ENCODE measurements at places on chromosomes 4 and X. TPM values are rescaled to one million over a fixed set of nuclear protein-coding genes. Genes with fewer than 3 reads are reported as not detected.
A peak's percentile ranks its signal among the peaks of the same experiment; 100 is the strongest.

GRCh38 chrX:15749642-15750610 lies 11.9 kb downstream of the CA5B start:
- H3K27me3 ChIP-seq, result no peaks in the 10 kb centered on the region
- DNase-seq, result peak; percentile 47
- H3K4me1 ChIP-seq, result peaks cover 48% of the 10 kb centered on the region

Gene ADGRG2
- total RNA-seq, result not detected

Gene NUDT10
- total RNA-seq, result 0.99 TPM

- peaks cover 31% of the 10 kb centered on the region for H3K36me3 ChIP-seq
- H3K27ac ChIP-seq, result peak overlapping the region; percentile 100
- peaks cover 63% of the 10 kb centered on the region for H3K4me1 ChIP-seq
- H3K27me3 ChIP-seq, result no peaks in the 10 kb centered on the region
- DNase-seq, result peak; percentile 40
Observed at GRCh38 chr4:139300431-139301112, 733 bp upstream of the NAA15 start.

DNA sequence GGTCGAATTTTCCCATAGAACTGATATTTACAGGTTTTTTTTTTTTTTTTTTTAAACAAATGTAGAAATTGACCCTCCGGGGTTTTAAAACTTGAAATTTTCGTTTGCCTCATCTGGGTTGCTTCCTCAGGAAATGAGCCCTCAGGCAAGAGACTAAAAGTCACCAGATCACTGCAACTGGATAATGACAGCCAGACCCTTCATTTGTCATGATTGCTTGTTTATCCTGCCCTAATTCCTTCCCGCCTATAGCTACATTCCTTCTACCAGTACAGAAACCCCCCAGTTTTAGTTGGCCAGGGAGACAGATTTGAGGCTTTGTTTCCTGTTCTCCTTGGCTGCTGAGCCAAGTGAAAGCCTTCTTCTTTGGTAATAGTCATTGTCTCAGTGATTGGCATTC lies 44.0 kb upstream of the IGFBP7 start:
- peaks cover 14% of the 10 kb centered on the region for H3K27me3 ChIP-seq
- no peak overlapping the region for H3K27ac ChIP-seq
- no peak overlapping the region for H3K4me3 ChIP-seq
- DNase-seq, result no peak

- DNase-seq, result no peak
- no peak overlapping the region for H3K4me3 ChIP-seq
- no peaks in the 10 kb centered on the region for H3K36me3 ChIP-seq
- no peaks in the 10 kb centered on the region for H3K4me1 ChIP-seq
- H3K27me3 ChIP-seq, result no peaks in the 10 kb centered on the region
- no peak overlapping the region for H3K27ac ChIP-seq
Observed at GRCh38 chr4:70236125-70236524, 6.3 kb upstream of the CSN3 start.

GRCh38 chrX:119427024-119427794 lies 28.1 kb downstream of the SLC25A43 start:
- peak overlapping the region; percentile 87 for H3K27ac ChIP-seq
- H3K27me3 ChIP-seq, result no peaks in the 10 kb centered on the region
- no peaks in the 10 kb centered on the region for H3K36me3 ChIP-seq
- H3K4me3 ChIP-seq, result peak overlapping the region; percentile 28
- H3K4me1 ChIP-seq, result peaks cover 13% of the 10 kb centered on the region

DNA sequence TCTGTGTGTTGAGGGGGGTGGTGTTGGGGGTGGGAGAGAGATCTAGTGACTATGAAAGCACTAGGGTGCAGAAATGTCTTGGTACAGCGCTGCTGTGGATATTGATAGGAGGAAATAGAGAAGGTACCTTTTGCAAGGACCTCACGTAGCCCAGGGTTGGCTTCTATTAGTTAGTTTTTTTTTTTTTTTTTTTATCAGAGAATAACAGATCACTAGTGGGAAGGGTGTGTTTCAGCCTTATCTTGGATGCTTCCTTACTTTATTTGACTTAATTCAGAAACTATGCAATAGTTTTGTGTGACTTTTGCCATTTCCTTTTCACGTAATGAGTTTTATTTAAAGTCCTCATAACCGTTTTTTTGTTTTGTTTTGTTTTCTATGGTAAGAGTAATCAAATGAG lies 16.4 kb upstream of the PGRMC2 start:
- no peaks in the 10 kb centered on the region for H3K4me1 ChIP-seq
- H3K27me3 ChIP-seq, result no peaks in the 10 kb centered on the region
- H3K27ac ChIP-seq, result no peak overlapping the region
- no peak for DNase-seq
- H3K36me3 ChIP-seq, result no peaks in the 10 kb centered on the region

- DNase-seq, result no peak
- no peaks in the 10 kb centered on the region for H3K27me3 ChIP-seq
- no peaks in the 10 kb centered on the region for H3K4me1 ChIP-seq
- H3K27ac ChIP-seq, result no peak overlapping the region
- H3K36me3 ChIP-seq, result no peaks in the 10 kb centered on the region
Observed at GRCh38 chr4:85673540-85673939, 198.6 kb downstream of the ARHGAP24 start.

DNA sequence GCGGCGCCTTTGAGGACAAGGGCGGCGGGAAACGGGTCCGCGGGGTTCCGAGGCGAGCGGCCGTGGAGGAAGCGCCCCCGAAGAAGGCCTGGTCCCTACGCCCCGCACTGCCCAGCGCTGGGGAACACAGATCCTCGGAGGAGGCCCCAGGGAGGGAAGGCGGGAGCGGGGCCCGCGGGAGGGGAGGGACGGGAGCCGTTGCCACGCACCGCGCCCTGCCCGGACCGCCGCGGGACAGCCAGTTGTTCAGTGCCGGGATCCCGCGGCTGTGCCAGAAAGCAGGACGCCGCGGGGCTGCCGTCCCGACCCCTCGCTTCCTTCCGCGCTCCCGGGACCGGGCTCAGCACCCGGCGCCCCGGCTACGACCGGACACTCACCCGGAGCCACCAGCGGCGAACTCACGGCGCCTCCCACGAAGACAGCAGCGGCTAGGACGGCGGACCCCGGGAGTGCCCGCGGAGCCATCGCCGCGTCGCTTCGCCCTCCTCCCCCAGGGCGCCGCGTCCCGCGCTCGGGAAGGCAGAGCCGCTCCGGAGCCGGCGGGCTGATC lies 278 bp downstream of the RELL1 start:
- peak overlapping the region; percentile 94 for H3K4me3 ChIP-seq
- DNase-seq, result peak; percentile 68
- peaks cover 43% of the 10 kb centered on the region for H3K4me1 ChIP-seq
- peaks cover 33% of the 10 kb centered on the region for H3K36me3 ChIP-seq
- peak overlapping the region; percentile 94 for H3K27ac ChIP-seq
- peaks cover 4% of the 10 kb centered on the region for H3K27me3 ChIP-seq

- H3K4me1 ChIP-seq, result no peaks in the 10 kb centered on the region
- H3K36me3 ChIP-seq, result no peaks in the 10 kb centered on the region
- no peak for DNase-seq
- H3K27me3 ChIP-seq, result peaks cover 16% of the 10 kb centered on the region
Observed at GRCh38 chr4:77449171-77449570, 156.4 kb upstream of the CXCL13 start.

- no peaks in the 10 kb centered on the region for H3K27me3 ChIP-seq
- peaks cover 43% of the 10 kb centered on the region for H3K4me1 ChIP-seq
- no peak overlapping the region for H3K27ac ChIP-seq
Observed at GRCh38 chr4:48109413-48110263, 24.4 kb downstream of the TXK start.

GRCh38 chr4:145545538-145546174 lies 64.0 kb downstream of the SMAD1 start:
- no peak overlapping the region for H3K4me3 ChIP-seq
- H3K27me3 ChIP-seq, result peaks cover 9% of the 10 kb centered on the region
- no peak for DNase-seq

DNA sequence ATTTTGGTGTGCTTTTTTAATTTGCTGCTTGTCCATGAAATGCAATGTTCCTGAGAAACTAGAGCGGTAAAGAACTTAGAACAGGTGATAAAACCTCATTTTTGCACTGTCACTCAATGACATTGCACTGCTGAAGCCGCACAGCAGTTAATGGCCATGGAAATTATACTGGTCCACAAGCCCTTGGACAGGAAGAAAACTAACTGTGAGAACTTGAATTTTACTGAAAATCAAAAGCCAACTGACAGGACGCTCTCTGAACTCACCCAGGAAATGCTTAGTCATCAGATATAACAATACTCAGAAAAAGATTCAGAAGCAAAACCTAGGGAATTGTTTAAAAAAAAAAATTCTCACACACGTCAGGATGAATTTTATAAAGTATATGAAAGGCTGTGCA lies 246.4 kb upstream of the SLC7A11 start:
- H3K36me3 ChIP-seq, result no peaks in the 10 kb centered on the region
- H3K27me3 ChIP-seq, result no peaks in the 10 kb centered on the region
- DNase-seq, result no peak

Gene STX18
- 21.2 TPM for total RNA-seq

- H3K27me3 ChIP-seq, result no peaks in the 10 kb centered on the region
- H3K27ac ChIP-seq, result no peak overlapping the region
- peaks cover 17% of the 10 kb centered on the region for H3K36me3 ChIP-seq
- no peak for DNase-seq
Observed at GRCh38 chr4:150801833-150802232, 213.3 kb downstream of the LRBA start.

GRCh38 chr4:89277412-89277811 lies 30.2 kb downstream of the GPRIN3 start:
- H3K27me3 ChIP-seq, result no peaks in the 10 kb centered on the region
- H3K4me3 ChIP-seq, result no peak overlapping the region
- DNase-seq, result no peak
- H3K27ac ChIP-seq, result no peak overlapping the region

- H3K4me3 ChIP-seq, result no peak overlapping the region
- peaks cover 9% of the 10 kb centered on the region for H3K4me1 ChIP-seq
- H3K27me3 ChIP-seq, result peaks cover 6% of the 10 kb centered on the region
- no peak for DNase-seq
Observed at GRCh38 chr4:7699031-7699430, 240.6 kb downstream of the AFAP1 start.

GRCh38 chrX:8027827-8028226 lies 100.6 kb upstream of the PNPLA4 start:
- DNase-seq, result no peak
- H3K27me3 ChIP-seq, result no peaks in the 10 kb centered on the region
- H3K4me1 ChIP-seq, result no peaks in the 10 kb centered on the region
- H3K27ac ChIP-seq, result no peak overlapping the region

DNA sequence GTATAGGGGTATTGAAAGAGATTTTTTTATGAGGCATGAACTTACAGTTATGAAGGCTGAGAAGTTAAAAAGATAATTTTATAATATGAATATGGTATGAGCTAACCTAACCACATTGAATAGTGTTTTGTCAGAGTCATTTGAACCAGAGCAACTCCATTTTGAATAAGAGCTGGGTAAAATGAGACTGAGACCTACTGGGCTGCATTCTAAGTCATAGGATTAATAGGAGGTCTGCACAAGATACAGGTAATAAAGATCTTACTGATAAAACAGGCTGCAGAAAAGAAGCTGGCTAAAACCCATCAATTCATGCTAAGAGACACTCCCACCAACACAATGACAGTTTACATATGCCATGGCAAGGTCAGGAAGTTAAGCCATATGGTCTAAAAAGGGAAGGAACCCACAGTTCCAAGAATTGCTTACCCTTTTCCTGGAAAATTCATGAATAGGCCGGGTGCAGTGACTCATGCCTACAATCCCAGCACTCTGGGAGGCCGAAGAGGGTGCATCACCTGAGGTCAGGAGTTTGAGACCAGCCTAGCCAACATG lies 209.2 kb downstream of the TECRL start:
- H3K4me3 ChIP-seq, result no peak overlapping the region
- no peaks in the 10 kb centered on the region for H3K27me3 ChIP-seq
- no peaks in the 10 kb centered on the region for H3K36me3 ChIP-seq
- H3K27ac ChIP-seq, result no peak overlapping the region
- H3K4me1 ChIP-seq, result no peaks in the 10 kb centered on the region

- H3K27me3 ChIP-seq, result no peaks in the 10 kb centered on the region
- H3K4me3 ChIP-seq, result no peak overlapping the region
- DNase-seq, result no peak
- H3K4me1 ChIP-seq, result peaks cover 77% of the 10 kb centered on the region
- peak overlapping the region; percentile 65 for H3K27ac ChIP-seq
- peaks cover 56% of the 10 kb centered on the region for H3K36me3 ChIP-seq
Observed at GRCh38 chr4:108031427-108032083, 41.9 kb downstream of the HADH start.

GRCh38 chr4:52713456-52713937 lies 37.7 kb downstream of the ERVMER34-1 start:
- H3K36me3 ChIP-seq, result peaks cover 47% of the 10 kb centered on the region
- H3K4me3 ChIP-seq, result peak overlapping the region; percentile 95
- no peak for DNase-seq
- H3K4me1 ChIP-seq, result peaks cover 46% of the 10 kb centered on the region
- H3K27ac ChIP-seq, result peak overlapping the region; percentile 97

- H3K4me3 ChIP-seq, result no peak overlapping the region
- H3K36me3 ChIP-seq, result no peaks in the 10 kb centered on the region
- DNase-seq, result no peak
- no peaks in the 10 kb centered on the region for H3K4me1 ChIP-seq
- peaks cover 16% of the 10 kb centered on the region for H3K27me3 ChIP-seq
Observed at GRCh38 chr4:183599284-183599683, 59.7 kb downstream of the RWDD4 start.

GRCh38 chrX:118420462-118420861 lies 74.6 kb downstream of the WDR44 start:
- DNase-seq, result no peak
- H3K36me3 ChIP-seq, result peaks cover 52% of the 10 kb centered on the region
- H3K4me3 ChIP-seq, result no peak overlapping the region
- no peak overlapping the region for H3K27ac ChIP-seq

Gene UGT2B15
- not detected for total RNA-seq

Gene CLTRN
- total RNA-seq, result not detected

GRCh38 chr4:92232566-92232965 lies 71.2 kb upstream of the GRID2 start:
- H3K27ac ChIP-seq, result no peak overlapping the region
- no peaks in the 10 kb centered on the region for H3K36me3 ChIP-seq
- no peak for DNase-seq
- no peak overlapping the region for H3K4me3 ChIP-seq
- no peaks in the 10 kb centered on the region for H3K4me1 ChIP-seq

- H3K27ac ChIP-seq, result no peak overlapping the region
- H3K4me3 ChIP-seq, result peak overlapping the region; percentile 70
- H3K27me3 ChIP-seq, result peaks cover 44% of the 10 kb centered on the region
Observed at GRCh38 chrX:46912603-46913491, 626 bp downstream of the JADE3 start.

DNA sequence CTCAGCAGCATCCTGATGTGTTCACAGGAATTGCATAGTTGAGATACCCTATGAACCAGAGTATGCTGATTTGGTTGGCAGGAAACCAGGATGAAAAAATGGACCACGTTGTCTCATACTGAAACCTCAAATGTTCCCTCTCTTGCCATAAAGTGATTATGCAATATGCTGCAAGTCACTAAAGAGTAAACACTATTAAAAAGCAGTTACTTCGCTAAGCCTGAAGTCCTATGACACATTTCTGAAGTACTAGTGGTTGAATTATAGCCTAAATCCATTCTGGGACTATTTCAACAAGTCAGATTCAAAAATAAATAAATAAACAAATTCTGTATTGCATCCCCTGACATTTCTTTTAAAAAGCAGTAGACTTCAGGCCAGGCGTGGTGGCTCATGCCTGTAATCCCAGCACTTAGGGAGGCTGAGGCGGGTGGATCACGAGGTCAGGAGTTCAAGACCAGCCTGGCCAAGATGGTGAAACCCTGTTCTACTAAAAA lies 106.0 kb upstream of the NAP1L5 start:
- no peak overlapping the region for H3K27ac ChIP-seq
- H3K4me1 ChIP-seq, result peaks cover 11% of the 10 kb centered on the region
- H3K4me3 ChIP-seq, result no peak overlapping the region
- DNase-seq, result no peak
- no peaks in the 10 kb centered on the region for H3K36me3 ChIP-seq
